ENCODE measurements at places on chromosomes 5 and 9. TPM values are rescaled to one million over a fixed set of nuclear protein-coding genes. Genes with fewer than 3 reads are reported as not detected.

Gene KCTD16
- 0.14 TPM for total RNA-seq

Gene TRIP13
- 1.8 TPM for total RNA-seq

Gene TMEM141
- total RNA-seq: 335 TPM

Gene EIF4E1B
- not detected for total RNA-seq

Gene RGS3
- 26.5 TPM for total RNA-seq

Gene GABRA6
- total RNA-seq: 6.1 TPM

Gene TMCO6
- 45.6 TPM for total RNA-seq

Gene EGFLAM
- 4.1 TPM for total RNA-seq

Gene SOX30
- not detected for total RNA-seq

Gene SLC2A6
- total RNA-seq: 0.77 TPM

Gene CSF2
- not detected for total RNA-seq

Gene PLPP1
- 5,059 TPM for total RNA-seq

Gene BAAT
- total RNA-seq: not detected

Gene CFAP90
- total RNA-seq: 1.1 TPM

Gene RBM27
- total RNA-seq: 20.9 TPM

Gene ANKRD34B
- not detected for total RNA-seq

Gene IARS1
- 89.2 TPM for total RNA-seq

Gene GKAP1
- 10.2 TPM for total RNA-seq

Gene ANKRD33B
- 7.4 TPM for total RNA-seq

Gene CNTLN
- total RNA-seq: 4.1 TPM

Gene GLRA1
- total RNA-seq: not detected

- DNase-seq: no peak
Measured at GRCh38 chr5:37565062-37565670, 186.0 kb downstream of the WDR70 start.

- peak; percentile 70 for DNase-seq
Measured at GRCh38 chr5:154829589-154830218, 20.7 kb downstream of the FAXDC2 start.

DNA sequence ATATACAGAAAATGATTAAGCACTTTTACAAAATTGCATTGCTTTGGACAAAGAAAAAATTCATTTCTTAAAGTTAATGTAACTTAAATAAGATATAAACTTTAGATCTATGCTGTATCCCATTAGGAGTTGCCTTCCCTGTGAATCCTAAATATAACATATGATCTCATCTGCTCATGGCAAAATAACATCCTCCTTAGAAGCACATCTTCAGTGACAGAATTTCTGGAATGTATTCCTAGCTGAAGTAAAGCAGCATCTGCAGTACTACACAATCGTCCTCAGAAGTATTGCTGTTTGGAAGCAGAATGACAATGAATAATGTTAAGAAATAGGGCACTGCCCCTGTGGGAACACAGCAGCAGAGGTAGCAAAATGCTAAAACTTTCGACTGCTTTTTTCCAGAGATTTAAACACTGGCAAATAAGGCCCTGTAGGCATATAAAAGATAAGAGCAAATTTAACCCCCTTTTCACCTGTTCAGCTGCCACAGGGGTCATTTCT, 571.0 kb downstream of the PTPRD start:
- DNase-seq: no peak

DNA sequence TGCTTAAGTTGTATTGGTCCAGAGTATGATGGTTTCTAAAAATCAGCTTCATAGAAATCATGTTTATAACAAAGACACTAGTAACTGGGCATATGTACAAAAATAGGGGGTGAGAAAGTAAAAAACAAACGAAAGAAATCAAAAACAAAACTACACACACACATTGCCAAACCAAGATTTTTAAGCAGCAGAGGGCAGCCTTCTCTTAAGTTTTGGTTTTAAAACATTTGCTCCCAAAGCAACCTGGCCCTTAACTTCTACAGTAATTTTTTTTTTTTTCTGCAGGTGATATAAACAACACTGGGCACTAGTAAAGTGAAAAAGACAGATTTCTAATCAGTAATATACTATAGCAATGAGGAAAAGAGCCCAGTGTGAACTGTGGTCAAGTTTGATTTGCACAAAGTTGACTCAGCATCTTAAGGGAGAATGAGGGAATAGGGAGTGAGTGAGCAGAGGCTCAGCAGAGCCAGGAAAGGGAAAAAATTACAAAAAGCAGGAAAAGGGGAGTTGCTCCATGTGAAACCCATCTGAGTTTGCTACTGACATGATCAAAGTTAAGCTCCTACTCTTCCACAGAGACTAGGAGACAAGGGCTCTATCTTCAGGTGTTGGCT, 13.4 kb upstream of the GAPT start:
- DNase-seq: no peak

DNA sequence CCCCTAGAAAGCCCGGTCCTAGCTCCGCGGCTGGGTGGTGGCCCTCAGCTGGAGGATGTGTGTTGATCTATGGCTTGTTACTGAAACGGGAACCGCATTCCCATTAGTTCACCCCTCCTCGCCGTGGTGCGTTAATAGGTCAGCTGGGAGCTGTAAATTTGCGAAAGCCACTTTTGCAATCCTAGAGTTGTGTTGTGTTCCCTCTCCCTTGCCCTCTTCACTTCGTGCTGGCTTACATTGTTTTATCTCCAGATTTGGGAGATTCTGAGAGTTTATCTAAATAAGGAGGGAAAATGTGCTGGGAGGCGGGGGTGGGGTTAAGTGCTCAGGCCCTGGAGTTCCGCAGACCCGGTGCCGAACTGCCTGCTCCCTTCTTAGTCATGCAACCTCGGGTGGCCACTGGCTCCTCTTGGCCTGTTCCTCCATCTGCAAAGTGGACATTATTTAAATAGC, 62.8 kb downstream of the HMCN2 start:
- no peak for DNase-seq

DNA sequence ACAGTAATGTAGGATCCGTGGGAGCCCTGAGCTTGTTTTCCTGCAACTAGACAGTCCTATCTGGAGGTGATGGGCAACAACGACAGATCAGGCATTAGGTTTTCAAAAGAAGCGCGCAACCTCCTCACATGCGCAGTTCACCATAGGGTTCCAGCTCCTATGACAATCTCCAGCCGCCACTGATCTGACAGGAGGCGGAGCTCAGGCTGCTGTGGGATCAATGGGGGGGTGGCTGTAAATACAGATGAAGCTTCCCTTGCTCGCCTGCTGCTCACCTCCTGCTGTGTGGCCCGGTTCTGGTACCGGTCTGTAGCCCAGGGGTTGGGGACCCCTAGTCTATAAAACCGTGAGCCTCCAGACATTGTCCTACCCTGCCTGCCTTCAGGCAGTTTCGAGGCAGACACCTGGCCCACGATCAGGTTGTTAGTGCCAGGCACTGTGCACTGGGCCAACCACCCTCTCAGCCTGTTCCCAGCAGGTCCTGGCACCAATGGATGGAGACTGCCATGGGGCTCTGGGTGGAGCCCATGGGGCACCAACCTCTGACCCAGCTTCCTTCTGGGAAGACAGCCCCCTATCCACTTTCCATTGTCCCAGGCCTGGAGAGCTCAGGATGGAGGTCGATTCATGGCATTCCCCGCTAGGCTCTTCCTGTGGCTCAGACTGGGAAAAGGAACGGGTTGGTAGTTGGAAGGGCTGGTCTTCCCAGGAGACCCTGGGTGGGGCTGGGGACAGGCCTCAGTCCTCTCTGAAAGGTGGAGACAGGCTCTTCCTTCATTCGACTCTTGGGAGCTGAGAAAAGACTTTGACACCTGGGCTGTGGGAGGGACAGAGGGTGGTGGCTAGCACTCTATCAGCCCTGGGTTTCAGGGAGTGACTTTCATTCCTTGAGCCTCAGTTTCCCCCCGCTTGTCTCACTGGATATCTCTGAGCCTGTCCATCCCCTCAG, 1.7 kb downstream of the ENDOG start:
- DNase-seq: no peak

DNA sequence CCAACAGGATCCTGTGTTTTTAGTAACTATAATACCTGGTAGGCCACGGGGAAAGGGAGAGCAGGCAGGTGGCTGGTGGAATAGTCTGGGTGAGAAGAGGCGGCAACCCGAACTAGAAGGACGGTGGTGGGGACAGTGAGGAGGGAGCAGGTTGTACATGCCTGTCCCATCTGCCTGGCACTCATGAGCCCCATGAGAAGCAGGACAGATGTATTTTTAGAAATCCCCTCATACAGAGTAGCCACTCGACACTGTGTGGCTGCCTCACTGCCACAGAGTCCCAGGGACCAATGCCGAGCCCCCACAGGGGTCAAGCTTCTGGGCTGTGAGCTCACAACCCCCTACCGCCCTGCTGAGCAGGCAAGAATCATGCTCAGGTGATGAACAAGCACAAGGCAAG, 136.6 kb downstream of the SEC61B start:
- DNase-seq: no peak

DNA sequence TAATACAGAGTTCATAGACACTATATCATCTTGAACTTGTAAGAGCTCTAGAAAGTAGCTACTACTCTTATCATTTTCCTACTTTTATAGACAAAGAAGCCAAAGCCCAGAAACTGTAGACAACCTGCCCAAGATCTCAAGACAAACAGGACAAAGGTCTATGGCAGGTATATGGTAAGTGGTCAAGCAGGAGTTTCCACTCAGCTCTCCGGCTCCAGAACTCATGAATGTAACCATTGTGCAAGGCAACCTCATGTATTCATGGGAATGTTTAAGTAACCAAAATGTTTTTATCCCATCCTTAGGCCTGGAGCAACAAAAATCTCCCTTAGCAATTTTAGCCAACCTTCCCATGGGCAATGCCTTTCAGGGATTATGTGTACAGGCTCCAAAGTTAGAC, 163.4 kb upstream of the PUM3 start:
- DNase-seq: no peak

- peak; percentile 79 for DNase-seq
Measured at GRCh38 chr5:174608631-174609097, 115.7 kb upstream of the MSX2 start.

GRCh38 chr5:115423051-115423450, 121.5 kb downstream of the FEM1C start:
- DNase-seq: no peak

DNA sequence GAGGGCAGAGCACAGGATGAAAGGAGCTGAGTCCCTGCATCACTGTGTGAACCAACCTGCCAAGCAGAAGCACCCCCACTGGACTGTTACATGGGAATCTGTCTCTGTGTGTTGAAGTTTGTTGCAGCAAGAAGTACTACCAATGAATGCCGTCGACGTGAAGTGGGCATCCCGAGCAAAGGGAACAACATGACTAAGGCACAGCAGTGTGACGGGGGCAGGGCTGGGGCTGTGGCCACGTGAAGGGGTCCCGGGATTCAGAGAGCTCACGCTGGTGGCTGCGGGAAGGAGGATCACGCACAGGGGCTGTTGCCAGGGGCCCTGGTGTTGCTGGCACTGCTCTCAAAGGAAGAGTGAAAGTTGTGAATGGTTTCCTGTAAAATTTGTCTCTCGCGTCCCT, 27.5 kb upstream of the GABBR2 start:
- no peak for DNase-seq

DNA sequence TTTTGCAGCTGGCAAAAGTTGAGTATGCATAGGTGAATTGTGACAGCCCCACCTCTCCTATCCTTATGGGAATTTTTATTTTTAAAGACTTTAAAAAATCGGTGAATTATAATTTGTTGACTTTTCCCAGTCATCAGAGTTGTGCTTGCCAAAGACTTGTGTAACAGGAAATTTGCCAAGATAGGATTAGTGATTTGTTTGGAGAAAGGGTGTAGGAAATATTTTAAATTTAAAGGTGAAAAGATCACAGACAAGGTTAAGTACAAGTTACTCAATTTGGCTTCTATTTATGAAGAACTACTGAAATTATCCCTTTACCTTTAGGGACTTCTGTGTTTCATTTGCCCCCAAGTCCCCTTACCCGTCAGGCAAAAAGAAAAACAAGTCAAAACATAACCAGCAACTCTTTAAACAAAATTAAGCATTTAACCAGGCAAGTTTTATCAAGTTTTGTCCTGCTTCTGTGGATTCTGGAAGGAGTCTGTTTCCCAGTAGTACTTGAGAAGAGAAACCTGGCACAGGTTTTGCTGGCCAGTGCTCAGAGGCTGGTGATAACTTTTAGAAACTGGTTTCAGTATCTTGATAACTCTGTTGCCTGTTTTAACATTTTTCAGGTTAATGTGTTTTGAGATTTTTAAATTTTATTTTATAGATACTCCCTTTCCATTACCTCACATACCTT, 285.4 kb downstream of the MAST4 start:
- DNase-seq: peak; percentile 72

DNA sequence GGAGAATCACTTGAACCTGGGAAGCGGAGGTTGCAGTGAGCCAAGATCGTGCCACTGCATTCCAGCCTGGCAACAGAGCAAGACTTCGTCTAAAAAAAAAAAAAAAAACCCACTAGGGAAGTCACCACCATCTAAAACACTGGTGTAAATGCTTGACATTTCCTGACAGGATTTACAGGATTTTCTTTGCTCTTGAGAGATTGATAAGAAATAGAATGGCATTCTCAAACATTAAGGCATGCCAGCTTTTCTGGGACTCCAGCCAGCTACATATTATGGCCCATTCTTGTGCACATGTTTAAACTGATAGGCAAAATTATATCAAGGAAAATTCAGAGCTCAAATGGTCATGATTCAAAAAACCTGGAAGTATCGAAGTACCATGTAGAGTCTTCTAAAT, 28.7 kb downstream of the GTF3C4 start:
- DNase-seq: peak; percentile 43

DNA sequence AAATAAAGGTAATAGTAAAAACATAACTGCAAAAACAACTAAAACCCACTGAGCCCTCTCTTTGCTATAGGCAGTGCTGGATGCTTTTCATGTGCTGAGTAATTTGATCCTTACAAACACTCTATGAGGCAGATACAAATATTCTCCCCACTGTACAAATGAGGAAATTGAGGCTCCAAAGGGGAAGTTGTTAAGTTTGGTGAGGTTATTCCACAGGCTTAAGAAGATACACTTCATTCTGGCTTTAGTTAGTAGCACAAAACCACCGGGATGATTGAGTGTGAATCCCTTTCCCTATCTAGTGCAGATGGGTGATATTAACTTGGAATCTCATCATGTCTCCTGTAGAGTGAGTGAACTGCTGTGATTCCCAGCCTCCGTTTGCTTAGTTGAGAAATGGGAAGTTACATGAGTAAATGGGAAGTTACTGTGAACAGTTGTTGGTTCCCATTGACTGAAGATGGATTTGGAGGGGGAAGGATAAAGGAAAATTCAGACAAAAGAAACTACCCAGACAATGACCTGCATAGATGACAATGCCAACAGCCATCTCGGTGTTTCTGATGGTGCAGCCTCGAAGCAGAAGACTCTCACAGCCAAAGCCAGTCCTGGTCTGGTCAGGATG, 208.3 kb downstream of the ATP10B start:
- no peak for DNase-seq

- peak; percentile 65 for DNase-seq
Measured at GRCh38 chr5:36494841-36495601, 111.4 kb upstream of the SLC1A3 start.

GRCh38 chr5:7016999-7017747, 303.9 kb downstream of the TENT4A start:
- DNase-seq: no peak

GRCh38 chr5:81202655-81203054, 30.5 kb upstream of the CKMT2 start:
- DNase-seq: no peak

- no peak for DNase-seq
Measured at GRCh38 chr9:108800632-108801099, 55.1 kb downstream of the ACTL7B start.

- no peak for DNase-seq
Measured at GRCh38 chr5:41127967-41128690, 57.0 kb upstream of the MROH2B start.

Measured in prostate gland (tissue), 2 donors.